Stimulated activated naive CD8-positive, alpha-beta T cell treated with anti-CD3 and anti-CD28 coated beads, Interleukin-15, Interleukin-2, amounts not matched to agents 100 U/mL and 50 U/mL, for 24 hours (primary cell): ENCODE measurements at places on chromosomes 7 and 10.

DNA sequence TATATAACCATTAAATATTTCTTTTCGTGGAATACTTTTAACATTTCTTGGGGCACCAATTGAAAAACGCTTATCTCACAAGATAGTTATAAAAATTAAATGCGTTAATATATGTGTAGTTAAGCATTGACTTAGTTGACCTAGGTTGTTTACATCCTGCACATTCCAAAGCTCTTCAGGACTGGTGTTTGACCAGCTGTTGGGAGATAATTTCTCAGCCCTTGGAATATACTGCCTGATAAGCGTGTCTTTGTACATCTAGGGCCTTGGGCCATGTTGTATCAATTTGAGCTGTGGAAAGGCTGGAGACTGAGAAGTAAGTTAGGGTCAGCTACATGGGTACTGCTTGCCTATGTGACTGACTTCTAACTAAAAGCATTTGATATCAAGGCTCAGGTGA lies 90.0 kb upstream of the AOAH start:
- no peak for DNase-seq

DNA sequence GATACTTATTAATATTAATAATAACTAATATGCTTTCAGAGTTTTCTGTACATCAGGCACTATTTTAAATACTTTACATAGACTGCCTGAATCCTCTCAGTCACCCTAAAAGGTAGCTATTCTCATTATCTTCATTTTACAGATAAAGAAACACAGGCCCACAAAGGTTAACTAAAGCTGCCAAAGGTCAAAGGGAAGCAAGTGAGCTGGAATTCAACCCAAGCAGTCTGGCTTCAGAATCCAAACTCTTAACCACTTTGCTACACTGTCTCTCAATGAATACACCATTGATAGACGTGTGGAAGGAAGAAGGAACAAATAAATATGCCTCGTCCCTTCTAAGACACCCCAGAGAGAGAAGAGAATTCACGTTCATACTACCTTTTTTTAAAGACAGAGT lies 52.0 kb downstream of the GFRA1 start:
- no peak for DNase-seq

- DNase-seq = no peak
Observed at GRCh38 chr10:22599048-22599561, 115.3 kb downstream of the PIP4K2A start.

DNA sequence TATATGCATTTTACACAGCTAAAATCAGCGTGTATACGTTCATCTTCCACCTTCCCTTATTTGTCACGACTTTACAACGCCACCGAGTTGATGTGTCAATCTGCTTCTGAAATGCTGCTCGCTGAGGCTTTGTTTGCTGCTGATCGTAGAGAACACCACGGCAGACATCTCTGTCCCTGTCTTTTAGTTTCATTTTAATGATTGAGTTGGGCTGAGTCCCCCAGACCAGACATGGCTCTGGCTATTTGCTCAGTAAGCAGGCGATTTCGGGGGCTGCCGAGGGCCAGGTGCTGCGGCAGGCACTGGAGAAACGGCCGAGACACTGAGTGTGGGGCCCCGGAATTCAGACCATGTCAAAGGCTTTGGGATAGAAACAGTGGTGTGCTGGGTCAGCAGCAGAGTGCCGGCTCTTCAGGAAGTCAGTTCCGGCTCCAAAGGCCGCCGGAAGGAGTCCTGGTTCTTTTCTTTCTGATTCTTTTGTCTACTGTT lies 5.0 kb downstream of the LRRC27 start:
- DNase-seq = no peak

DNA sequence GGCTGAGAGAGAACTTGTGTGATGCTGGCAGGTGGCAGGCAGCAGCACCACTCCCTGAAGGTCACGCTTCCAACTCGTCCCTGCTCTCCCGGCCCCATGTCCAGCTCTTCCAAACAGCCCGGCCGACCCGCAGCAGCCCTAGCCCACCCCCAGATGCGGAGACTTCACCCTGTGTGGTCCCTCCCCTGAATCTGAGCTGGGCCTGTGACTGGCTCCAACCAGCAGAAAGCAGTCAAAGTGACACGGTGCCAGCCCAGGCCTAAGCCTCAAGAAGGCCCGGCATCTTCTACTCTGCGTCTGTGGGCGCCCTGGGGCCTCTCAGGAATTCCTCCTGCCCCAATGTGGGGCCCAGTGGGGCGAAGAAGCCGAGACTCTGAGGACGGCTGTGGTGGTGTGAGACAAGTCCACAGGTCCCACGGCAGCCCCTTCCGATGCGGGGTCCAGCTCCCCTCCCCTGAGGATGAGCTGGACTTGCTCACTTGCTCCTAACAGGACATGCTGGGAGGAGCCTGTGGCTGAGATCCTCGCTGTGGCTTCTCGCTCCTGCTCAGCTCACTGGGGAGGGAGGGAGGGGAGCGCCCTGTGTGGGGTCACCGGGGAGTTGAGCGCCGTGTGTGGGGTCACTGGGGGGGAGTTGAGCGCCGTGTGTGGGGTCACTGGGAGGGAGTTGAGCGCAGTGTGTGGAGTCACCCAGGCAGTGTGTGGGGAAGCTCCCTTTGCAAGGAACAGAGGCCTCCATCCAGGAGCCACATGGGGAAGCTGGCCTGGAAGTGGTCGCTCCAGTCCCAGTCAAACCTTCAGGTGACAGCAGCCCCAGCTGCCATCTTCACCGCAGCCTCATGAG lies 9.5 kb downstream of the STK32C start:
- DNase-seq = no peak

DNA sequence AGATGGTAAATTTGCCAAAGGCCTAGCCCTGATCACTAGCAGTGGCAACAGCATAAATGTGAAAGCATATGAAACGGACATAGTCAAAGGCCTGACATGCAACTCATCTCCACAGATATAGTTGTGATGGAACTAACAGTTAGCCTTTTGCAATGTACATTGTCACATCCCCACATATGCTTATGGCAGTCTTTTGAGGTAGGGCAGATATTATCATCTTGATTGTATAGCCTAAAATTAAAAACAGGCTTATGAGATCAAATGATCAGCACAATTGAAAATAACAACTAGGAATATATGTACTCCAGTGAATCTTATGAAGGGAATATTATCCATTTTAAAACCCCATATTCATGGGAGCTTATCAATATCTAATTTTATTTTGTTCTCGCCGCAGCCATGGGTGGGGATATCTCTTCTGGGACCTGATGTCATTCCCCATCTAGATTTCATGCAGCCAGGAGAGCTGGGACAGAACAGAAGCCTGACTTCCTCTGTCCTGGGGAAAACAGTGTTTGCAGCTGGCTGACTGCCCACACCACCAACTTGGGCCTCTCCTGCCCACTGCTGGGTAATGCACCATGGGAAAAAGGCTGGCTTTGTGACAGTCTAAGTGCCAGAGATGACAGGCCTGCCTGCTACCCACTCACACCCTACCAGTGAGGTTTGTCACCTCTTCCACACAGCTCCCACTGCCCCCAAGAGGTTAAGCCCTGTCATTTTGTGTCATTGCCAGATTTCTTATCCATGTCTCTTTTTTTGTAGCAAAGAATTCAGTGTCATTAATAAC lies 180.2 kb upstream of the FZD1 start:
- DNase-seq = peak; percentile 4
